Activated naive CD4-positive, alpha-beta T cell treated with anti-CD3 and anti-CD28 coated beads, Interleukin-2, amount 50 U/mL, for 72 hours (primary cell): ENCODE measurements at places on chromosomes 13 and 19.

DNA sequence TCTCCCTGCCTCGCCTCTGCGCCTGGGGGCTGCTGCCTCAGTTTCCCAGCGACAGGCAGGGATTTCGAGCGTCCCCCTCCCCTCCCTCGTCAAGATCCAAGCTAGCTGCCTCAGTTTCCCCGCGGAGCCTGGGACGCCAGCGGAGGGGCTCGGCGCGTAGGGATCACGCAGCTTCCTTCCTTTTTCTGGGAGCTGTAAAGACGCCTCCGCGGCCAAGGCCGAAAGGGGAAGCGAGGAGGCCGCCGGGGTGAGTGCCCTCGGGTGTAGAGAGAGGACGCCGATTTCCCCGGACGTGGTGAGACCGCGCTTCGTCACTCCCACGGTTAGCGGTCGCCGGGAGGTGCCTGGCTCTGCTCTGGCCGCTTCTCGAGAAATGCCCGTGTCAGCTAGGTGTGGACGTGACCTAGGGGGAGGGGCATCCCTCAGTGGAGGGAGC is 722 bp upstream of the ICAM1 start:
- peak; percentile 92 for DNase-seq

GRCh38 chr13:45907503-45907902 is 56.0 kb upstream of the SIAH3 start:
- DNase-seq, result no peak

- no peak for DNase-seq
These were observed 10.9 kb downstream of the SIGLEC12 start for GRCh38 chr19:51490676-51491075.

DNA sequence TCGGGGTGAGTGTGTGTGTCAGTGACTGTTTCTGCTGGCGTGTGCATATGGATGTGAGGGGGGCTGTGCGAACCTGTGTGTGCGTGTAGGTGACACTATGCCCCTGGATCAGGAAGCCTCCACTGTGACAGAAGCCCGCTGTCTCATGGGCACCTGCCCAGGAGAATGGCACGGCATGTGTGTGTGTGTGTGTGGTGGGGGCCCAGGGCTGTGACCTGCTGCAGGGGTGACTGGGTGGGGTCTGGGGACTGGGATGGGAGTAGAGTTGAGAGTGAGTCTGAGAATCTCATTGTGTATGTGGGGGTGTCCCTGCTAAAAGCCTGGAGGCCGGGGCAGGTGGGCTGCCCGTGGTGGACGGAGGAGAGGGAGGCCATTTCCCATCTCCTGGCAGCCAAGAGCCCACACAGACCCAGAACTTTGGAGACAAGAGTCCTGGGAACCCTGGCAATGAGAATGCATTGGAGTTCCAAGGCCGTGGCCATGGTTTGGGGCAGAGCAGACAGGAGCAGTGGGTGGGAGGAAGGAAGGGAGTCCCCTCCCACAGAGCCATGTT is 6.4 kb upstream of the TPM4 start:
- no peak for DNase-seq

- no peak for DNase-seq
These were observed 32.5 kb downstream of the FGF14 start for GRCh38 chr13:102369302-102369701.

- peak; percentile 83 for DNase-seq
These were observed 44.3 kb downstream of the BBC3 start for GRCh38 chr19:47186446-47187334.

DNA sequence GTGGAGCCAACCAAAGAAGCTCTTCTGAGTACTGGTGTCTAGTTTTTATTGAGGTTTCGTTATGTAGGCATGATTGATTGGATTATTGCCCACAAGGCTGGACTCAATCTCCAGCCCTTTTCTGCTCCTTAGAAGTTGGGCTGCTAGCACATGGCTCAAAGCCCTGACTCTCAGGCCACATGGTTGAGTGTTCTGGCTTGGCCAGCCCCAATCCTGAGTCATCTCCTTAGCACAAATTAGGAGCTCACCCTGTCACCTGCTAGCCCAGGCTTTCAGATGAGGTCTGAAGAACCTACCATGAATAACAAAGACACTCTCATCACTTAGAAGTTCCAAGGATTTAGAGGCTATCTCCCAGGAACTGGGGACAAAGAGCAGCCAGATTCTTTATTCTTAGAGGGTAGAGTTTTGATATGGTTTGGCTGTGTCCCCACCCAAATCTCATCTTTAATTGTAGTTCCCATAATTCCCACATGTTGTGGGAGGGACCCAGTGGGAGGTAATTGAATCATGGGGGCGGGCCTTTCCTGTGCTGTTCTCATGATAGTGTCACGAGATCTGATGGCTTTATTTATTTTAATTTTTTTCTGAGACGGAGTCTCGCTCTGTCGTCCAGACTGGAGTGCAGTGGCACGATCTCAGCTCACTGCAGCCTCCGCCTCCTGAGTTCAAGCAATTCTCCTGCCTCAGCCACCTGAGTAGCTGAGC is 11.3 kb downstream of the DPY19L3 start:
- DNase-seq, result no peak

DNA sequence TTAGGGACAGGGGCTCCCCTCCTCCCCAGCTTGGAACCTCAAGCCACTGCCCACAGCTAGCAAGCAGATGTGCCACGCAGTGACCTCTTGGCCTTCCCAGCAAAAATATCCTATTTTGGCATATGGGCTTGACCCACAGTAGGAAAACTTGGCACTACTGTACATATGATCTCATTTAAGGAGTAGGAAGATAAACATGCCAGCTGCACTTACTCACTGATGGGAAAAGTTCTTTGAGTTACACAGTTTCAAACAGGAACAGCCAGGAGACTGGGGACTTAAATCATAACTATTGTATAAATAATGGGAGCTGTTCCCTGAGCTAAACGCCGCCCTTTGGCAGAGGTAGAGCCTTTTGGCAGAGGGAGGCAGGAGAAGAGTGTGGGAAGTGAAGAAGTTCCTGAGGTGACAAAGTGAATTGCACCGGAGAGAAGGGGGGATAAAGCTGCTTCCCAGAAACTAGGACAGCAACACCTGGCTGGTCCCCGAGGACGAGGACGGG is 6.1 kb downstream of the SACS start:
- DNase-seq, result no peak

GRCh38 chr19:8158411-8159074 is 9.2 kb upstream of the FBN3 start:
- DNase-seq, result peak; percentile 54

DNA sequence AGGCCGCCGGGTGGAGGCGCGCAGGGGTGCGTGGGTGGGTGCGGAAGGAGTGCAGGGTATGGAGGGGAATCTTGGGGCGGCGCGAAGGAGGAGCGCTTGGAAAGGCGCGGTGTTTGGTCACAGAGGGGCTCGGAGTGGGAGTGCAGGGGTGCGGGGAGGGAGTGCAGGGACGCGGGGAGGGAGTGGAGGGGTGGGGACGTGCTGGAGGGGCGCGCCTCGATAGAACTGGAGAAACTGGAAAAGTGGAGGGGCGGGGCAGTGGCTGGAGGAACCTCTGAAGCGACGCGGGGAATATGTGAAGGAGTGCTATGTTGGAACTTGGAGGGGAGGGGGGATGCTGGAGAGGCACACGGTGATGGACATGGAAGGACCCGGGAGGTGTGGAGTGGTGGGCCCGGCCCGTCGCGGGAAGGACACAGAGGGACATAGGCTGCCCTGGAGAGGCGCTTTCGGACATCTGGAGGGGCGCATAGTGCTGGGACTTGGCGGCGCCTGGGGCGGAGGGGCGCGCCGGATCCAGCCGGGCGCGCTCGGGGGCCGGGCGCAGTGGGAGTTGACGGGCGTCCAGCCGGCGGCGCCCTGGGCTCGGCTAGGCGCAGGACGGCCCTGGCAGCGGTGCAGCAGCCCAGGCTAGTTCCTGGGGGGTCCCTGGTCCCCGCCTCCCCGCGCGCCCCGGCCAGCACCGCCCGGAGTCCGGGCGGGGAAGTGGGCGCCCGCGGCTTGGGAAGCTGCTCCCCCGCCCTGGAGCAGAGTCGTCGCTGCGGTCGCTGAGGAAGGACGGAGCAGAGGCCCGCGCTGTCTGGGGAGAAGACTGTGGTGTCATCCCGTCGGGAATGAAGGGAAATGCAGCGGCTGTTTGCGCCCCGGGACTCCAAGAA is 20.8 kb upstream of the SGCG start:
- no peak for DNase-seq

DNA sequence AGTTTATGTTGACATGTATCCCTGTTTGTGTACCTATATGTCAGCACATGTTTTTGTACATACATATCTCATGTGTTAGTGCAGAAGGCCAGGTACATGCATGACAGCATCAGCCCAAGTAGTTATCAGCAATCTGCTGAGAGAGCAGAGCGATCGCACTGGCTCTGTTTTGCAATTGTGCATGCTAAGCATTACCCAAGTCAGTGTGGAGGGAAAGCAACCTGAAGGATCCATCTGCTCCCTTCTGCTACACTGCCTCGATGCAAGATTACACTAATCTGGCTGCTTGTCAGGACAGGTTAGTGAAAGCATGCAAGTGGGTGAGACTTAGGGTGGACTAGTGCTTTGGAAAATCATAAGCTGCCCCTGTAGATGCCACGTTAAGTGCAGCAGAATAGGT is 211.8 kb downstream of the PCCA start:
- DNase-seq, result no peak
